Femur (tissue), 1 donor: ENCODE measurements at places on chromosomes 5 and 9.

DNA sequence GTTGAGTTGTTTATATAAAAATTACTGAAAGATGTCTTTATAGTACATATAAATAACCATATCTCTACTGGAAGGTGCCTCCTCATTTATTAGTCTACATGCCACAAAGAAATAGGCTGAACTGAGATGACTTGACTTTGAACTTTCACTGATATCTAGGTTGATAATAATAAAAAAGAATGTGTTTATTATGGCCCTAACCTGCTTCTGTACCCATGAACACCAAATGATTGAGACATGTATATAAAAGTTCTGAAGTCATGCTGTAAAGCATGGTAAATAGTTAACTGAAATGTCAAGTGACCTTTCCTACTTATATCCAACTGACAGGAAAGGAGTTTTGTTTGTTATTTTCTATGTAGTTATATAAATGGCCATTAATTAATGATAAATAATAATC, 33.2 kb upstream of the GRAMD2B start:
- DNase-seq, result no peak

GRCh38 chr9:134363450-134363849, 37.2 kb downstream of the RXRA start:
- DNase-seq, result no peak

- peak; percentile 85 for DNase-seq
Observed at GRCh38 chr9:91775011-91775707, 174.9 kb downstream of the ROR2 start.

DNA sequence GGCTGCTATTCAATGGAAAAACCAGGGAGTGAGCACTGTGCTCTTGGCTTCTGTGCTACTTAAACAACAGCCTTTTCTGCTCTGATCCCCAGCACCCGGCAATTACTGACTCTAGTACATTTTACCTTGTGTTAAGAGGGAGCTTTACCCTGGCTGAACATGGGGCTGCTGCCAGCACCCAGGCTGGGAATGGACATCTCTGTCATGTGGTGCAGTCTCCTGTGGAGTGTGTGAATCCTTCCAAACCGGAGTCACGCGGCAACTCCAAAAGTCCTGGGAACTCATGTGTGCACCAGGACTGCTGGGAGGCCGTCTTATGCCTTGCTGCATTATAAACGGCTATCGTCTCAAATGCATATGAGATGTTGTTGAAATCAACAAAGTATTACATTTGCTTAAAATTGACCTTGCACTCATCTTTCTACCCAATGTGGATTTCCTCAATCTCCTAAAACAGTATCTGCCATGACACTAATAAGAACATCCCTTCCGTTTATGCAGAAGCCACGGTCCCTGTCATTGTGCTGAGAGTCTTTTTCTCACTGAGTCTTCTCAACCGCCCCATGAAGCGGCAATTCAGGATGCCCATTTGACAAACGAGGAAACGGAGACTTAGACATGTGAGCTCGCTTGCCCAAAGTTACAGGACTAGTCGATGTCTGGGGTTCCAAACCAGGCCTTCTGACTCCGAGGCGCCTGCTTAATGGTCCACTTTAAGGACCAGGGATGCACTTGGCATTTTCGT, 884 bp upstream of the GSN start:
- DNase-seq, result peak; percentile 70

- DNase-seq, result no peak
Observed at GRCh38 chr5:127867022-127867783, 164.0 kb downstream of the CCDC192 start.
